Activated T-helper 1 cell treated with Interleukin-2 at 50 U/mL for 16 hours (primary cell): ENCODE measurements at places on chromosomes 12 and 14.

GRCh38 chr12:2806700-2807099 lies 5.8 kb upstream of the ITFG2 start:
- no peak for DNase-seq

DNA sequence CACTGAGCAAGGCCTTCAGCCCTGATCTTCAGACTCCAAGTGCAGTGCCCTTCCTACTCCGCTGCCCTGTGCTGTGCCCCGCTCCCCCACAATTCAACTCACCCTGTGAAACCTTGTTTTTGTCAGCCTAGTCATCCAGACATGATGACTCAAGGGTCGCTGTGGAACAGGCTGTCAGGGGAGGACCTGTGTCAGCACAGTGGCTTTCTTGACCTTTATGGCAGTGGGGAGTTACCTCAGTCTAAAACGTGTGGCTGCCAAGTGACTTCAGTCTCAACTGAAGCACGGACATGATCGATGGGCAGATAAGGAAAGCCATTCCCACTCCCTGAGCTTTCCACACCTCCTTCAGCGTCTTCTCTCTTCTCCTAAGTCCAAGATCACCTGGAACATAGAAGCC lies 16.3 kb upstream of the FLVCR2 start:
- no peak for DNase-seq

GRCh38 chr14:94562022-94562421 lies 780 bp downstream of the SERPINA4 start:
- DNase-seq, result no peak

- no peak for DNase-seq
Observed at GRCh38 chr12:50828886-50829285, 13.8 kb upstream of the TMPRSS12 start.

GRCh38 chr12:57939291-57939690 lies 2.1 kb upstream of the ATP23 start:
- DNase-seq, result no peak

DNA sequence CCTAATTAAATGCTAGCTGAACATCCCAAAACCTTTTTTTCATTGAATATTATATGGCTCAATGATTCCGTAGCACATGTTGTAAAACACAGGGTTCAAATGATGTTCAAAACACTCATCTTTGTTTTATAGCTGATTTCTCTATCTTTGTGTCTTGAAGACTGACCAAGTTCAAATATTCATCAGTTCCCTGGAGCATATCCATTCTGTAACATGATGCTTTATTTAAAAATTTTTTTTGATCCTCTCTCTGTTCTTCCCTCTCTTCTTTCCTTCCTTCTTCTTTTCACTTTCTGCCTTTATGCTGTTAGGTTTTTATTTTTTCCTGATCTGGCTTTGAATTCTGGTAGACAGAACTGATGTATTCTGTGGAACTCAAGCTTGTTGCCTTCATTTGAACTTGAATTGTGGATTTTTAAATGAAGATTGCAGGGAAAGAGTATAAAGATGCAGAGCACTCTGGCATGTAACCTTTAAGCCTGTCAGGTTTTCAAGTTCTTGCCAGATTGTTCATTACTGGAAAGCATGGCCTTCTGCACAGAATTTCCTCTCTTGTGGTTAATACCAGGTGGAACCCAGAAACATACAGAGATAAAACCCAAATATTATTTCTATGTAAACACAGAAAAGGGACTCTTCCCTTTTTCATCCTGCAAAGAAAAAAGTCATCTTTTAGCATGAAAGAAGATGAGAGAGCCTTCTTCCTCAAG lies 39.5 kb downstream of the PROX2 start:
- DNase-seq, result no peak
